ENCODE measurements at places on chromosomes 5 and 9.

DNA sequence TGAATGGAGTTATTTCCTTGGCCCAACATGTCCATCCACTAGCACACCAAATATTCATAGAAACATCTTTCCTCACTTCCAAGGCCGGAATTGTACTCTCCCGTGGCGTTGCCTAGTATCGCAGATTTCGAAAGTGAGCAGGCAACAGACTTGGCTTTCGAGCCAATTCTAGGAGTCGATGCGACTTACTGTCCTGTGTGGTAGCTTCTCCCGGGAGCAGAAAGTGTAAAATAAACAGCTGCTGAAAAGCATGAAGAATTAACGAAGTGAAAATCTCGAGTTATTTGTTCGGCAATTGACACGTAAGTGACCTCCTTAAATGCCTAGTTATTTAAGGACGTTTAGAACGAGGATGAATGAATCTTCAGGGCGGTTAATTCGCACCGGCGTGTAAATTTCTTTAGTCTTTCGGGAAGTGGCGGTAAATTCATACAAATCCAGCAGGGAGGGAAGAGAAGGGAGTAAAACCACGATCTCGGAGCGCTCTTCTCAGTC is 449 bp upstream of the PCSK5 start:
- peak overlapping the region; percentile 90 for H3K4me3 ChIP-seq
- peak; percentile 57 for DNase-seq
- no peak overlapping the region for H3K27ac ChIP-seq
- H3K4me1 ChIP-seq: no peaks in the 10 kb centered on the region
- no peaks in the 10 kb centered on the region for H3K36me3 ChIP-seq
- peaks cover 67% of the 10 kb centered on the region for H3K27me3 ChIP-seq

- H3K4me1 ChIP-seq: no peaks in the 10 kb centered on the region
- H3K27me3 ChIP-seq: no peaks in the 10 kb centered on the region
- H3K27ac ChIP-seq: no peak overlapping the region
- H3K36me3 ChIP-seq: no peaks in the 10 kb centered on the region
- H3K4me3 ChIP-seq: no peak overlapping the region
- no peak for DNase-seq
Measured at GRCh38 chr5:30832519-30832918, 361.0 kb upstream of the CDH6 start.

GRCh38 chr9:70490478-70490877 is 76.0 kb upstream of the KLF9 start:
- no peak overlapping the region for H3K4me3 ChIP-seq
- no peaks in the 10 kb centered on the region for H3K36me3 ChIP-seq
- no peaks in the 10 kb centered on the region for H3K4me1 ChIP-seq
- H3K27ac ChIP-seq: no peak overlapping the region
- no peaks in the 10 kb centered on the region for H3K27me3 ChIP-seq
- DNase-seq: no peak

DNA sequence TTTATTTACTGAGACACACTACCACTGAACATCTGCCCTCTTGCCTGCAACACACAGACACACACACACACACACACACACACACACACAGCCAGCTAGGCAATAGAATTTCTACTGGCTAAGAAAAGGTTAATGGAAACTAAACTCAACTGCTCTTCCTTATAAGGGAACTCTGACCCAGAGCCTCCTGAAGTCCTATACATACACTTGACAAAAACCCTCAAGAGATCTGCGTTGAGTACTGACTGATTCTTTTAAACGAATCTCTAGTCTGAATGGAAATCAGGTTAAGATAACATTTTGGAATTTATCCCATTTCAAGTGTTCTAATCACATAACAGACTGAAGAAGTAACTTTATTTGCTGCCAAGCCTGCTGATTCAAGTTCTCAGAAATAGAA is 25.9 kb upstream of the TRPM3 start:
- no peaks in the 10 kb centered on the region for H3K36me3 ChIP-seq
- H3K4me1 ChIP-seq: no peaks in the 10 kb centered on the region
- H3K27ac ChIP-seq: no peak overlapping the region
- no peak overlapping the region for H3K4me3 ChIP-seq
- no peak for DNase-seq

- peaks cover 15% of the 10 kb centered on the region for H3K4me1 ChIP-seq
- H3K4me3 ChIP-seq: no peak overlapping the region
- no peaks in the 10 kb centered on the region for H3K27me3 ChIP-seq
- no peak overlapping the region for H3K27ac ChIP-seq
Measured at GRCh38 chr5:173554038-173554955, 62.2 kb downstream of the BOD1 start.

DNA sequence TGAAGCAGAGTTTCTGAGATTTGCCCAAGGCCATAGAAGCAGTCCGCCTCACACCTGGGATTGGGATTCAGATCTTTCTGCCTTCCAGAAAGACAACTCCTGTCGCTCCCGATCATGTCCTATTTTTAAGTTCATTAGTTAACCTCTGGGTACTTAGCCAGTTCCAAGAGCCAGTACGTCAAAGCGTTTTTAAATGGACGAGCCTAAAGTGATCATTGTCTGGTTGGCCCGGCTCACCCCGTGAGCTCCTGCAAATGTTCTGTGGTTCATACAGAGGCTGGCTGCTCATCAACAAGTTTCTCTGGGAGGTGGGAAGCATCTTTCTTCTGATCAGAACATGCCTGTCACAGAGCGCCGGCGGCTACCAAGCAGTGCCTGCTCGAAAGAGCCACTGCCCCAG is 554.5 kb upstream of the WWC1 start:
- H3K4me3 ChIP-seq: no peak overlapping the region
- no peak overlapping the region for H3K27ac ChIP-seq
- H3K27me3 ChIP-seq: no peaks in the 10 kb centered on the region
- DNase-seq: no peak
- H3K4me1 ChIP-seq: no peaks in the 10 kb centered on the region

- H3K36me3 ChIP-seq: no peaks in the 10 kb centered on the region
- H3K4me1 ChIP-seq: no peaks in the 10 kb centered on the region
- DNase-seq: no peak
- H3K4me3 ChIP-seq: no peak overlapping the region
- no peaks in the 10 kb centered on the region for H3K27me3 ChIP-seq
- H3K27ac ChIP-seq: no peak overlapping the region
Measured at GRCh38 chr5:1017056-1017455, 8.5 kb downstream of the NKD2 start.

GRCh38 chr5:172945151-172945550 is 14.1 kb upstream of the RPL26L1 start:
- H3K27me3 ChIP-seq: no peaks in the 10 kb centered on the region
- peaks cover 12% of the 10 kb centered on the region for H3K4me1 ChIP-seq
- H3K4me3 ChIP-seq: no peak overlapping the region
- DNase-seq: no peak

- H3K36me3 ChIP-seq: no peaks in the 10 kb centered on the region
- peaks cover 32% of the 10 kb centered on the region for H3K27me3 ChIP-seq
- H3K4me3 ChIP-seq: no peak overlapping the region
- no peaks in the 10 kb centered on the region for H3K4me1 ChIP-seq
- no peak for DNase-seq
- H3K27ac ChIP-seq: no peak overlapping the region
Measured at GRCh38 chr5:139969318-139969717, 73.8 kb downstream of the NRG2 start.

DNA sequence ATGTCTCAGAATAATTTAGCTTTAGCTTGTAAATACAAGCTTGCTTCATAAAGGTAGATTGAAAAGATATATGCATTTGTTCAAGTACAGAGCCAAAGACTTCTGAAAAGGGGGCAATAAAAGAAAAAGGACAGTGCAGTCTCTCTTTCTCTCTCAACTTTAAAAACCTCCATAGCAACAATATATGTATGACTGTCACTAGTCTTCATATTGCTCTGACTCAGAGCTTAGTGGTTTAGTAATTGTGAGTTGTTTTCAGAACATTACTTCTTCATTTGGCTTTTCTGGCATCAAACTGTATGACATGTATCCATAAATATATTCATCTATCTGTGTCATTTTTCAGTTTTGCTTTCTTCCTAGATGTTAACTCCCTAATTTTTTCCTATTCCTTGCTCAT is 194.6 kb upstream of the KIF2A start:
- H3K27ac ChIP-seq: no peak overlapping the region
- H3K4me3 ChIP-seq: no peak overlapping the region
- no peaks in the 10 kb centered on the region for H3K4me1 ChIP-seq
- H3K36me3 ChIP-seq: no peaks in the 10 kb centered on the region
- H3K27me3 ChIP-seq: no peaks in the 10 kb centered on the region
- DNase-seq: no peak

DNA sequence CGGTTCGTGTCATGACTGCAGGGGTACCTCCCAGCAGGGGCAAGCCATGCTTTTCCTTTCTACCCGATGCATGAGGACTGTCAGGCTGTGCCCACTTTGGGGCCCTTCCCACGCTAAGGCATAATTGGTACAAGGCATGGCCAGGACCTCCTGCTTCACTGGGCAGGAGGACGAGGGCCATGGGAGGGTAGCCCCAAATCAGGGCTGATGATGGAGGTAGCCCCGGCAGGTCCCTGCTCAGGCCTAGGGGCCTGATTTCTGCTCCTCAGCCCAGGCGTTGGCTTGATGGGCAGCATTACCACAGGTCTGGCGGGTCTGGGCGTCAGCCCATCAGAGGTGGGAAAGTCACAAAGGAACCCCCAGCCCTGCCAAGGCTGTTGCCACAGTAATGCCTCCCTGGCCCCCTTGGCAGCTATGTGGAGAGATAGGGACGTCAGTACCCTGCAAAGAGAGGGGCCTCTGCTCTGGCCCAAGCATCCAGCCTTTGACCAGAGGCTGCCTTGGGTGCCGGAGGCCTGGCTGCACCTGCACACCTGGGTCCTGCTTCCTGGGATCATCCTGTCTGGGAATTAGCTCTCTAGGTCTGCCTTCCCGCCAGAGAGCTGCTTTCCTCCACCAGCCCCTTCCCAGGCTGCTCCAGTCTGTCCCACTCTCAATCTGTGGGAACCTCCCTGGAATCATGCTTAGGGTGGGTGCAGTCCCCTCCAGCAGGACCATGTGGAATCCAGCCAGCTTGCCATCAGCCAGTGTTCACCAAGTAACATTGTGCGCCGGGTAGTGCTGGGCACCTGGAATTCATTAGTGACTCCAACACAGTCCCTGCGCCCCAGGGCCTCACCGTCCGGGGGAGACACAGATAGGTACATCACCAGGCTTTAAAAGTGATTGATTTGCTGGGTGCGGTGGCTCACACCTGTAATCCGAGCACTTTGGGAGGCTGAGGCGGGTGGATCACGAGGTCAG is 15.4 kb downstream of the TSPAN17 start:
- H3K36me3 ChIP-seq: no peaks in the 10 kb centered on the region
- H3K4me1 ChIP-seq: no peaks in the 10 kb centered on the region
- H3K27ac ChIP-seq: no peak overlapping the region
- no peak for DNase-seq
- H3K27me3 ChIP-seq: no peaks in the 10 kb centered on the region

DNA sequence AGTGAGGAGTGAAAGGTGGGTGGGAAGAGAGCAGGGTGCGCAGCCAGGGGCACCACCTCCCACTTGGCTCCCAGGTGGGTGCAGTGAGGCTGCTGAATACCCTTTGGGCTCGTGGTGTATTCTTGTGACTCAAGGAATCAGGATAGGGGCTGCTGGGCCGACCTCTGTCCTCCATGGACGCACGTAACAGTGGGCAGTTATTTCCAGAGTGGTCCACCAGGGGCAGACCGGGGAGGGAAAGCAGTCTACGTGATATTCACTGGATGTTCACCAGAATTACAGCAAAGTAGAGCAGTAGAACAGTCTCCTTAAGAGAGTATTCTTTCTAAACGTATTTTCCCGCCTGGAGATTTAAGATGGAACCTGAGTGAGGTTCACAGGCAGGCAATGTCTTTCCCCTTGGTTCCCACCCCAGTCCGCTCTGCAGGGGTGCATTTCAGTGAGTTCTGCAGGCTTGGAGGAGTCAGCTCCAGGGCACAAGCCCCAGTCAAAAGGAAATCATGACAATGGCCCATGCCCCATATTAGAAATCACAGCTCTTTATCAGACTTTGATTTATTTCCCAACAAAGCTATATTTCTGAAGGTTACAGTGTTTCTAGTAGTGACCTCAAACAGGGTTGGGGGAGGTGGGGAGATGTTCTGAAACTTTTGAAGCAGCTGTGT is 88.7 kb downstream of the SYK start:
- peaks cover 19% of the 10 kb centered on the region for H3K4me1 ChIP-seq
- peak; percentile 76 for DNase-seq
- no peaks in the 10 kb centered on the region for H3K27me3 ChIP-seq
- H3K4me3 ChIP-seq: no peak overlapping the region
- H3K27ac ChIP-seq: no peak overlapping the region
- H3K36me3 ChIP-seq: no peaks in the 10 kb centered on the region

DNA sequence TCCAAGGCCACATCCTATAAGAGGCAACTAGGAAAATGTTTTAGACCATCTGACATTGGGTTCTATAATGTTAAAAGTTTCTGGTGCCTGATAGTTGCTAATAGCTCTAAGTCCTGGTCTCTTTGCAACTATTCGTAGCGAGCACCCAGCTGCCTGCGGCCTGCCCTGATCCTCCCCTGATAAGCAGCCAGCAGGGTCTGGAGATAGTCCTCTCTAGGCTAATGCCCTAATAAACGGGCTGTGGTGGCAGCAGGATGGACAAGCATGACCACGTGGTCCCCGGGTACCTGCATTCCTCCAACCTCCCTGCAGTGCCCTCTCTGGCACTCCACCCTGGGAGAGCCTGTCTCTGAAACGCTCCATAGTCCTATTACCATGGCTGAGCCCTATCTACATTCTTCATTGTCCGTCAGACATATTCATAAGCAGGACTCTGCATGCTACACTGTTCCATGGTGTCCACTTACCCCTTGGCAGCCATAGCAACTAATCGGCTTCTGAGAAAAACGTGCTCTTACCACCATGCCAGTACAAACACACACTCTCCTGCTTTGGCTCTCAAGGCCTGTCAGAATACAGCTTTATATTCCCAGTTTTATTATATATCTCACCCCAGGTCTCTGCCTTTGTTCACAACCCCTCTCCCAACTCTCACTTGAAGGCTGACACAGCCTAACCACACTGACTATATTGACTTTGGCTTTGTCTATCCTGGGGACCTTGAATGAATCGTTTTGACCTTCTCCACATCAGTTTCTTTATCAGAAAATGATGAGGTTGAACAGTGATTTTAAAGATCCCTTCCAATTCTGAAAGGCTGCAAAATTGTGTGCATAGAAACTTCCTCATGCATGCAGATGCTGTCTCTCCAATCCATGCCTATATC is 49.9 kb upstream of the DAPK1 start:
- H3K4me3 ChIP-seq: no peak overlapping the region
- H3K4me1 ChIP-seq: no peaks in the 10 kb centered on the region
- H3K27ac ChIP-seq: peak overlapping the region; percentile 19
- H3K27me3 ChIP-seq: no peaks in the 10 kb centered on the region
- no peaks in the 10 kb centered on the region for H3K36me3 ChIP-seq

GRCh38 chr9:113918697-113919350 is 42.7 kb downstream of the ZNF618 start:
- no peak for DNase-seq
- H3K27me3 ChIP-seq: no peaks in the 10 kb centered on the region
- no peaks in the 10 kb centered on the region for H3K4me1 ChIP-seq
- no peak overlapping the region for H3K4me3 ChIP-seq
- H3K27ac ChIP-seq: peak overlapping the region; percentile 49

- no peak overlapping the region for H3K27ac ChIP-seq
- peaks cover 37% of the 10 kb centered on the region for H3K27me3 ChIP-seq
- DNase-seq: peak; percentile 90
- no peak overlapping the region for H3K4me3 ChIP-seq
- H3K4me1 ChIP-seq: peaks cover 8% of the 10 kb centered on the region
Measured at GRCh38 chr5:174323878-174324281, 278.4 kb downstream of the NSG2 start.

GRCh38 chr9:126497660-126498275 is 116.0 kb upstream of the LMX1B start:
- no peak overlapping the region for H3K27ac ChIP-seq
- H3K4me3 ChIP-seq: no peak overlapping the region
- H3K36me3 ChIP-seq: no peaks in the 10 kb centered on the region
- DNase-seq: no peak

- H3K4me3 ChIP-seq: no peak overlapping the region
- no peaks in the 10 kb centered on the region for H3K27me3 ChIP-seq
- DNase-seq: no peak
- peaks cover 4% of the 10 kb centered on the region for H3K4me1 ChIP-seq
- H3K36me3 ChIP-seq: no peaks in the 10 kb centered on the region
Measured at GRCh38 chr9:85200726-85201404, 531.3 kb downstream of the NTRK2 start.
